A549 treated with Mapracorat at 1 μM for 4 hours (cell line): ENCODE measurements at places on chromosomes 12 and 14. TPM values are rescaled to one million over a fixed set of nuclear protein-coding genes. Genes with fewer than 3 reads are reported as not detected.

Gene ITPR2
- 2.0 to 3.2 TPM (median 2.5 TPM) in 5 replicates for total RNA-seq

Gene SPTSSA
- 26.5 to 36.6 TPM (median 33.4 TPM) in 5 replicates for total RNA-seq

Gene ST8SIA1
- total RNA-seq: 0.24 TPM in 1 of 5 replicates, not detected in the others

Gene GAS2L3
- total RNA-seq: 6.2 to 9.2 TPM (median 9.0 TPM) in 5 replicates

Gene KMT2D
- 32.9 to 40.7 TPM (median 36.5 TPM) in 5 replicates for total RNA-seq

Gene TECPR2
- total RNA-seq: 5.7 to 10.0 TPM (median 8.5 TPM) in 5 replicates

Gene ASPG
- 0.13 to 0.72 TPM in 2 of 5 replicates, not detected in the others for total RNA-seq

Gene AQP6
- total RNA-seq: 0.11 TPM in 1 of 5 replicates, not detected in the others

Gene ATN1
- total RNA-seq: 48.7 to 75.7 TPM (median 72.9 TPM) in 5 replicates

Gene RNASE3
- not detected in 5 replicates for total RNA-seq

Gene SERPINA4
- not detected in 5 replicates for total RNA-seq

Gene DAO
- total RNA-seq: not detected in 5 replicates

Gene KRT78
- total RNA-seq: 0.10 to 0.31 TPM (median 0.15 TPM) in 3 of 5 replicates, not detected in the others

Gene TTC7B
- 16.0 to 25.4 TPM (median 19.8 TPM) in 5 replicates for total RNA-seq

Gene ARF6
- total RNA-seq: 74.9 to 81.2 TPM (median 77.4 TPM) in 5 replicates

Gene TAS2R19
- 0.19 TPM in 1 of 5 replicates, not detected in the others for total RNA-seq
